Activated effector memory CD4-positive, alpha-beta T cell treated with anti-CD3 and anti-CD28 coated beads, Interleukin-2, amount 50 U/mL, for 16 hours (primary cell): ENCODE measurements at places on chromosomes 11 and 22.

- DNase-seq: no peak
Measured at GRCh38 chr11:109752212-109752825, 330.3 kb downstream of the C11orf87 start.

- DNase-seq: no peak
Measured at GRCh38 chr11:13920756-13921155, 41.8 kb upstream of the SPON1 start.

GRCh38 chr11:73239571-73240189, 21.6 kb downstream of the P2RY2 start:
- peak; percentile 34 for DNase-seq

DNA sequence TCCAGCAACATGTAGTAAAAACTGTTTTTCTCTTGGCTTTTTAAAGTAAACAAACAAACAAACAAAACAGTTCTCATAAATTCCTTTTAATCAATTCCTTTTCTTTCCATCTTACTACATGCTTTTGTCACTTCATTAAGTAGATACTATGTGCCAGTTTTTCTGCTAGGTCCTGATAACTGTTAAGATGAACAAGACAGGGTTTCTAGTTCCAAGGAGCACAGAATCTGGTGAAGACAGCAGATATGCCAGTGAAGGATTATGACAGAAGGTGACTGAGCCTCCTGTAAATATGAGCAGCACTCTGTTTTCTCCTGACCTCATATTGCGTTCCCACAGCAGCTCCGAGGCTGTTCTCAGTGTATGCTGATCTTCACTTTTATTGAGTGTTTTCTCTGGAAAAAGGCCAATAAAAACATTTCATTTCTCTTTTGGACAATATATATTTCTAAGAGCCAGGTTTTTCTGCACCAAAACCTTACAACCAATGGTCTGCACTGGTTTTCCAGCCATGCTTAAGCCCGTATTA, 45.8 kb downstream of the HEPHL1 start:
- DNase-seq: no peak

DNA sequence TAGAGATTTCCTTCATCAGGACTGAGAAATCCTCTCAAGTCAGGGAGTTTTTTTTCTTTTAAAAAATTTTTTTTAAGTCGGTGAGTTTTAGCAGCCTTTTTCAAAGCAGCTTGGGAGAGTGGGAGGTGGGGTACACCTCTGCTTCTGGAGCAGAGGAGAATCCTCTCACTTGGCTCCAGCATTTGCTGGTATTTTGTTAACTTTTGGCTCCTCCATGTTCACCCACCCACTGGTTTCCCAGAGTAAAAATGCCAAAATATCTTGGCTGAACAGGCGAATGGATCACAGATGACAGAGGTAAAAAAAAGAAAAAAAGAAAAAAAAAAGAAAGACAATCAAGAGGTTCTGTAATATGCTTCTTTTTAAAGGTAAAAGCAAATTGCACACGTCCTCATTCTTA, 68.0 kb downstream of the GAB2 start:
- no peak for DNase-seq

- no peak for DNase-seq
Measured at GRCh38 chr11:47253660-47254059, 4.1 kb upstream of the NR1H3 start.

DNA sequence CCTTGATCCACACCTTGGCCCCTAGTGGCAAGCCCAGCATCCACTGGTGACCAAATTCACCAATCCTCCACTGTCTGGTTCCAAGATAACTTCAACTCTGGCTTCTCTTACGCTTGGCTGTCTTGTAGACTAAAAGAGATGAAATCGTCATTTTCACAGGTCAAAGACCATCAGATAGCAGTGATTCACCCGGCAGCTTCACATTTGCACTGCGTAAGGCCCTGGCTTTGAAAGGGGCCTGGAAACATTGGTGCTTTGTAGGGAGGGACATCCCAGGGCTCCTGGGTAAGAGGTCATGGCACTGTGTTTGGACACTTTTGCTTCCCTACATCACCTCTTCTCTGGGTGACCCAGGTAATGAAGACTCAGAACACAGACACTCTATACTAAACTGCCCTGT, 30.1 kb upstream of the FADD start:
- DNase-seq: no peak

DNA sequence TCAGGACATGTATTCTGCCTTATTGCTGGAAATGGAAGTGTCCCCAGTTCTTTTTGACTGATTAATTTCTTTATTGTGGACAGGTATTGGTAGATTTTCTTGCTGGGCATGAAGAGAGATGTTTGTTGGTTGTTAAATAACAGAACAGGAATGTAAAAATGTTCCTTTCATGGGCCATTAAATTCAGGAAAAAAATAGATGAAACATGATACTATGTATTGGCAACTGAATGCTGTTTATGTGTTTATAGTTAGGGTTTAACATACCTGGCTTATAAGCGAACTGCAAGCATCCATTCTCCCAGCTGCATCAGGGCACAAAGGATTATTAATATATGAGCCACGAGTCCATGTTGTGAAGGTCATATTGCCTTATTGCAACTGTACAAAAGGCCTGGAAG, 368.5 kb downstream of the NELL1 start:
- no peak for DNase-seq

GRCh38 chr22:38572065-38572464, 2.1 kb upstream of the DMC1 start:
- no peak for DNase-seq

DNA sequence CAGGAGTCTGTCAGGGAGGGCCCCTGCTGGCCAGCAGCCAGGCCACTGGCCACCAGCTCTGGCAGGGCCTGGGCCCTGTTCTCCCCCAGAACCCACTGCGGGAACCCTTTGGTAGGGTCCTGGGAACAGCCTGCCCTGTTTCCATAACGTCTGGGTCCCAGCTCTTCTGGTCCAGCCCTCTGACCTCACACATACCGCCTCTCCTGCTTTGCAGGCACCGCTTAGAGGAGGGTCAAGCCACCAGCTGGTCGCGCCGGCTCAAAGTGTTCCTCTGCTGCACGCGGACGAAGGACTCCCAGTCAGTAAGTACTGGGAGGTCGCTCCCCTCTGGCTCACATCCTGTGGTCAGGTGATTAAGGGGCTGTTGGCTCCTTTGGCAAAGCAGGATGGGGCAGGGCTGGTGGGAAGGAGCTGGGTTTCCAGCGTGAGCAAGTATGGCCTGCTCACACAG, 26.6 kb upstream of the MYRF start:
- DNase-seq: no peak

GRCh38 chr11:28701760-28702449, 593.7 kb downstream of the METTL15 start:
- DNase-seq: no peak

DNA sequence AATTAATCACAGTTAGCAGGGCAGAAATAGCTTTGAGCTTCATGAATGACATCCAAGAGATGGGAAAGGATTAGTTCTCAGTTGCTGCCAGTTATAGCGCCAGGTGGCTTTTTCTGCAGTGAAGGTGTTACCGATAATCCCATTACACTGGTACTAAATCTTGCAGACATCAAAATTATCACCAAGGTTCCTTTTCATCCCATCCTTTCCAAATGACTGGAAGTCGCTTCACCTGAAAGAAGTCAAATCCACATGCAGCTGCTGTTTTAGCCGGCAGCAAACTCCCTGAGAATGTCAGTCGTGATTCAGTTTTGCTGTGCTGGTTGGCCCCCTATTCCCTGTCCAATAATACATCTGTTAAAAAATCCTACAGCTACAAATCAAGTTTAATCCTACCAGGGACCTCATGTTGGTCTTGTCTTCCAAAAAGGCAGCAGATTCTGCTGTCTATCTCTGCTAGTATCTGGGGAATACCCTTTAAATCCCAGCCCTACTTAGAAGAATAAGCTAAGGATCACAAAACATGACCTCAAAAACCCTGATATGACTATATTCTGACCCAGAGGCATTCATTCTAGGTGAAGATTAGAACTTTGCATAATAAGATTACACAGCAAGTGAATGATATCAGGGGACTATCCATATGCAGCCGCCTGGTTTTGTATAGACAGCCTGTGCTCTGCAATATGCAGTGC, 31.7 kb downstream of the IMMP1L start:
- no peak for DNase-seq

GRCh38 chr11:83072350-83073242, 899 bp upstream of the RAB30 start:
- no peak for DNase-seq

GRCh38 chr11:92505689-92506088, 281.1 kb downstream of the FAT3 start:
- no peak for DNase-seq
